ENCODE measurements at places on chromosomes 2 and 18.
A peak's percentile ranks its signal among the peaks of the same experiment; 100 is the strongest.

DNA sequence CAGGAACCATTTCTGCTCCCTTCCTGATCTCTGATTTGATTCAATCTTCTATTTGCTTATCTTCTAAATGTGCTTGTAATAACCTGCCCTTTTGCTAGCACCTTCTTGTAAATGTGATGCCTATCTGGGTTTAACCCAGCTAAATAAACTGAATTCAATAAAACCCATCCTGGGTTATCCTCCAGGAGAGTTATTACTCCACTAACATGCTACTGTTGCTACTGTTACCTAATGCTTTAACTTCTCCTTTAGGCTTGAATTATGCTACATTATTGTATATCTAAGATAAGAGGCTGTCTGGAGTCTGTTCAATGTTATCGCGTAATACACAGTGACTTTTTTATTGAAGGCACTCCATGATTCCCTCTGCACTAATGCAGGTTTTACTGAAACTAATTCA is 206.5 kb upstream of the CTAGE1 start:
- no peak for DNase-seq

DNA sequence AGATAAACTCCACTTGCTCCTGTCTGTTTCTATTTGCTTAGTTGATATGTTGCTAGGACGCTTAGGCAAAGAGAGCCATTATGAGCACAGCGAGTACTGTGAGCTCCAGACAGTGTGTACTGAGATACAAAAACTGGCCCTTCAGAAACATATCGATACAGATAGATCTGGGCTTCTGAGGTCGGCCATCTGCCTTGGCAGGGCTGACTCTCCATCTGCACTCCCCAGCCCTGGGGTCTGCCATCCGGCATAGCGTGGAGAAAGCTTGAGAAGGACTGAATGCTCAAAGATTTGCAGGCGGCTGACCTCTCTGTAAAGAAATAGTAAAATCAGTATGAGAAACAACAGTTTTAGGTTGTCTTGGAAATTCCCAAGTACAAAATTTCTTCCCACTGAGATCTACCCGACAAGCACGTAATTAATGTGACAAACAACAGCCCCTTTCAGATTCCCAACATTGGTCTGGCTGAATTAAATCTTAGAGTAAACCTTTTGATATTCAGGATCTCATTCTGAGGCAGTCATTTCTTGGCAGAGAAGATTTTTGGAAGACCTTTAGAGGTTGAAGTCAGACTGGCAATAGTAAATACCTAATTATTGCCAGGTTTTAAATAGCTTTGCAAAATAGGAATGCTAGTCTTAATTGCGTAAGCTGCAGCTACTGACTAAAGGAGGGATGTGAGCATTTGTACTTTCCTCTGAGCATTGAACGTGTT is 127.4 kb downstream of the CHST9 start:
- no peak for DNase-seq

GRCh38 chr2:54559593-54560145 is 103.5 kb downstream of the SPTBN1 start:
- peak; percentile 83 for DNase-seq

DNA sequence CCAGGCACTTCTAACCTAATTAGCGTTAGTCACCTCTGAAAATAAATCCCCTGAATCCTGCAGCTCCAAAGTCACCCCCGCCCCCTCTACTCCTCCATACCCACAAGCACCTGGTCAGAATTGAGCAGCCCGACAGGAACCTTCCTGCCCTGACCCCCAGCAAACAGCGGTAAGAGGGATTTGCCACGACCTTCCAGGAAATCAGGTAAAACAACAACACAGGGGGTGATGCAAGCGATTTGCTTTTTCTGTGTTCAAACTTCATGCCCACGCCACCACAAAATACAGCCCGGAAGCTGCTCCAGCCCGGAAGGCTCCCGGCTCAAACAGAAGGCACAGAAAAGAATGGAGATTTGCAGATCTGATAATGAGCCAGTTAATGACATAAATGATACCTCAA is 367.1 kb downstream of the GPD2 start:
- DNase-seq = no peak
